ENCODE measurements at places on chromosomes 12 and 14. TPM values are rescaled to one million over a fixed set of nuclear protein-coding genes. Genes with fewer than 3 reads are reported as not detected.

- no peak for DNase-seq
Measured at GRCh38 chr12:131795064-131795463, 33.1 kb upstream of the MMP17 start.

- no peak for DNase-seq
Measured at GRCh38 chr12:57039016-57039798, 10.7 kb downstream of the MYO1A start.

GRCh38 chr12:94027561-94027960 lies 120.8 kb upstream of the PLXNC1 start:
- no peak for DNase-seq

DNA sequence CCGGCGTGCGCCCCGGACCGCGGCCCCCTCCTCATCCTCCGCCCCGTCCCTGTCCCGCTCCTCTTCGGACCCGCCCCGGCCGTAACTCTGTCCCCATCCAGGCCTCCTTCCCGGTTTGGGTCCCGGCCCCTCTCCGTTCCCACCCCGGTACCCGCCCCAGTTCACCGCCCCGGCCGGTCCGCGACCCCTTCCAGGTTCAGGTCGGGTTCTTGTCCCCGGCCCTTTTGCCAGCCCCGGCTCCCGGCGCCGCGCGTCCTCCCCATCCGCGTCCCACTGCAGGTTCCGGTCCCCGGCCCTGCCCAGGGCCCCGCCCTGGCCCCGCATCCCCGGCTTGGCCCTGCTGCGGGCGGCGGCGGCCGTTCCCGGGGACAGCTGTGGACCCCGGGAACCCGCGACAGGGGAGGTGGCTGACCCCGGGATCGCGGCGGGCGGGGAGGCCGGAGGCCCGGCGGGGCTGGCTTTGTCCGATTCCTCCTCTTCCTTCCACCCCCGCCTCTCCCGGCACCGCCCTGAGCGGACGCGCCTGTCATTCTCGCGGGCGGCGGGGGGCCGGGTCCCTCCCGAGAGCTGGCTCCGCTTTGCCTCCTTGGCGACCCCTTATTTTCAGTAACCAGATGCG lies 601 bp downstream of the KLC1 start:
- no peak for DNase-seq

- DNase-seq = no peak
Measured at GRCh38 chr12:50004696-50005095, 20.6 kb downstream of the RACGAP1 start.

DNA sequence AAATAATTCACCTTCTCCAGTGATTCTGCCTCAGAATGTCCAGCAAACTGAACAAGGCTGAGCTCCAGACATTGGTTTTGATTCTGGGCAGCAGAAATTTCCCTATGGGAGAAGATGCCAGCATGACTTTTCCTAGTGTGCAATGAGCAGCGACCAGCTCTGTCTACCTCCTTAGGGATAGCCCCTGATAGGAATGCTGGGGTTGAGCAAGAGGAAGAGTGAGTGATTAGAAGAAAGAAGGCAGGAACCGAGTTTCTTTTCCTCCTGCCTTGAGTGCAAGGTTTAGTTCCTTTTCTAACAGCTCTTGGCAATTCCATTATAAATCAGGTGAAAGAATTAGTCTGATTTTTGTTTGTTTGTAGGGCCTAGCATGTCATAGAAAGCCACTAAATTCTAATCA lies 379.0 kb downstream of the DAD1 start:
- no peak for DNase-seq

- DNase-seq = no peak
Measured at GRCh38 chr14:96783915-96784224, 13.3 kb upstream of the VRK1 start.

DNA sequence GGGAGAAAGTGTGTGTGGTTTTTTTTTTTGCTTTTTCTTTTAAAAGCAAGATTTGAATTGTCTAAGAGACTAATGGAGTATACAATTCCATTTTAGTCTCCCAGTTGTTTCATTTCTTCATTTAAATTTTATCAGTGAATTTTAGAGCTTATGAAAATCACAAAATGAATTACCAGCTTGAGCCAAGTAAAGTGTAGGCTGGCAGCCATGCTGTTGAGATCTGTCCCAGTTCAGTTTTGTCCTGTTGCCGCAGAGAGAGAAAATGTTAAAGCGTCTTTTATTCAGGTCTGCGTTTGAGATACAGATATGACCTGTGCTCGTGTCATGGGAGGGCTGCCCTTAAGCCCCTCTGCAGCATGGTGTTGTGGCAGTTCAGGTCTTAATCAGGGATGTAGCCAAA lies 256.5 kb downstream of the IPO8 start:
- no peak for DNase-seq

DNA sequence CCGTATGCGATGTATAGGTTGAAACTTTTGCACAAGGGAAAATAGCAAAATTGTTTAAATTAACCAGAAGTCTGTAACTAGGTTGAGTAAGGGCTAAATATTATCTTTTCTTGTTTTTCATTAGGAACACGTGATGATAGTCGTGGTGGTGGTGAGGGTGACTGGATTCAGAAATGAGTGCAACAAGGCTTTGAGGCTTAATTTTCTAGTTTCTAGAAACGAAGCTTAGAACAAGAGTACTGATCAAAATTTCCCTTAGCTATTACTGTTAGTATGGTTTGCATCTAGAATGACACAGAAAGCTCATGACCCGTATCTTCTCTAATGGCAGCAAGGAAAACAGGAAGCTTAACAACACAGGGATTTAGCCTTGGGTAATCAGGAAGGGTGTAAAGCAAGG lies 7.0 kb downstream of the SLIRP start:
- no peak for DNase-seq

DNA sequence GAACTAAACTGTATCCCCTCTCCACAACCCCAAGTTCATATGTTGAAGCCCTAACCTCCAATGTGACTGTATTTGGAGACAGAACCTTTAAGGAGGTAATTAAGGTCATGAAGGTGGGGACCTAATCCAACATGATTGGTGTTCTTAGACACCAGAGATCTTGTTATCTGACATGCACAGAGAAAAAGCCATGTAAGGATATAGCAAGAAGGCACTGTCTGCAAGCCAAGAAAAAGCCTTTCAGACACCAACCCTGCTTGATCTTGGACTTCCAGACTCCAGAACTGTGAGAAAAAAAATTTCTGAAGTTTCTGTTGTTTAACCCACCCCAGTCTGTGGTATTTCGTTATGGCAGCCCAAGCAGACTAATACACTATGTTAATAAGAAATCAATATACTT lies 62.2 kb upstream of the CFL2 start:
- no peak for DNase-seq

DNA sequence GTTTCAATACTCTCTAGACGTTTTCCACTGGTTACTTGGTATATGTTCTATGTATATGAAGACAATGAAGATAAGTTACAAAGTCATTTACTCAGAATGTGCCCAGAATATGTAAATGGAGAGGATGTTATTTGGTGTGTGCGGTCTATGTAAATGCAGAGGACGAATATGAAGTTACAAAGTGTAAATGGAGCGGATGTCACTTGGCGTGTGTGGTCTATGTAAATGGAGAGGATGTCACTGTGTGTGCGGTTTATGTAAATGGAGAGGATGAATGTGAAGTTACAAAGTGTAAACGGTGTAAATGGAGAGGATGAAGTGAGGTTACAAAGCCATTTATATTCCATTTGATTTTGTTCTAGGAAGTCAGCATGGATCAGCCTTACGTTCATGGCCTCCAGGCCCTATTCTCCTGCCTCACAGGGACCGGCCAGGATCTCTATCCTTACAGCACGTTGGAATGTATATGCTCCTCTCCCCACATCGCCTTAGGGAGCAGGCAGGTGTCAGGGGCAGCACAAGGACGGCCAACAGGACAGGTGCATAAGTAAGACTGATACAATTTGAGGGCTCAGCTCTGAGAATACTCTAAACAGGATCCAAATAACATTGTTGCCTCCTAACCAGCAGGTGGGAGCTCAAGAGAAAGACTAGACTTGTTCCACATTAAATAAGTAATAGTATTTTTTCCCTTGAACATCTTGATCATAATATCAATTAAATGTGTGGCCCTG lies 42.4 kb downstream of the GLRX5 start:
- no peak for DNase-seq

ADAM21 gene
- 0.41 TPM for total RNA-seq

STYX gene
- total RNA-seq = 12.7 TPM

FOXN4 gene
- not detected for total RNA-seq

WSCD2 gene
- not detected for total RNA-seq

EPYC gene
- total RNA-seq = not detected

SYNDIG1L gene
- total RNA-seq = not detected

TAS2R19 gene
- 1.3 TPM for total RNA-seq

A2M gene
- not detected for total RNA-seq

All from A172 (cell line).